Cerebellar cortex (tissue), 1 donor: ENCODE measurements at places on chromosomes 1 and 21.

- no peak for DNase-seq
Measured at GRCh38 chr1:202275061-202275770, 66.5 kb downstream of the UBE2T start.

DNA sequence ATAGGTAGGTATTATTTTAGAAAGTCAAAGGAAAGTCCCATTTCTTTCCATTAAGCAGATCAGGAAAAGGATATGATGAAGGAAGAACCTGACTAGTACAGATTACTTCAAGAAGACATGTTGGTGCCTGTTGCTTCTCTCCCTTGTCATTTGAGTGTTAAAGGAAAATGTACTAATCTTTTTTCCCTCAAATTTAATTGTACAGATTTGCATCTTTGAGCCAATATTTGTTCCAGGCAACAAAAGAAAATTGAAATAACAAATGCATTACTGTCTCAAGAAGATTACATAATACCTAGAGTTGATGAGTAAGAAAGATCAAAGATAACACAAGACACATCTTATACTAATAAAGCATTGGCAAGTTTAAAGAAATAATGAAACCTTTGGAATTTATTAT is 566.9 kb upstream of the ZP4 start:
- no peak for DNase-seq

- no peak for DNase-seq
Measured at GRCh38 chr1:20166051-20166450, 19.8 kb upstream of the UBXN10 start.

DNA sequence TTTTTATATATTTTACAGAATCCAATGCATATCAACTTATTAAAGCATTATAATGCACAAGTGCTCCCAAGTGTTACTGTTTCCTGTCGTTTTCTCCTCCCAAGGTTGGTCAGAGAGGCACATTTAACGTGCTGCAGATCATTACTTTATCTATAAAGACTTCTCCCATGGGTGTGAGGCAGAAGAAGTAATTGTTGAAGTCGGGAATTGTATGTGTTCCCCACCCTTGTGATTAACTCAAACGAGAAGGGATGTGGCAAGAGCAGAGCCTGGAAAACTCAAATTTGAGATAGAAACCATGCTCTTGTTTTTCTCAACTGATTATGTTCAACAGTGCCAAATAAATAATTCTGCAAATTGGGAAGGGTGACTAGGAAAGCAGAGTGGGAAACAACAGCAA is 412.5 kb upstream of the ADAMTS5 start:
- DNase-seq = no peak

- DNase-seq = no peak
Measured at GRCh38 chr1:2810899-2811532, 9.5 kb upstream of the TTC34 start.

DNA sequence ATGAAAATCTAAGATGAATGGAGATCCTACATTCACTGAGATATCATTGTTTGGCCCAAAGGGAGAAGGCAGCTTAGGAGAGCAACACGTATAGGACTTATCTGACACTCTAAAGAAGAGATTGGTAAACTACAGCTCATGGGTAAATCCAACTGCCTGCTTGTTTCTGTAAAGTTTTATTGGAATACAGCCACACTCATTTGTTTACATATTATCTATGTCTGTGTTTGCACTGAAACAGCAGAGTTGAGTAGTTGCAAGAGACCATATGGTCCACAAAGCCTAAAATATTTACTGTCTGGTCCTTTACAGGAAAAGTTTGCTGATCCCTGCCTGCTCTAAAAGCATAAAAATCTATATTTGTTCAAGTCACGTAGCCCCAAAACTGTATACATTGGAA is 14.3 kb upstream of the LRRC53 start:
- DNase-seq = no peak

GRCh38 chr1:20787840-20788795 is 1.0 kb upstream of the HP1BP3 start:
- no peak for DNase-seq

DNA sequence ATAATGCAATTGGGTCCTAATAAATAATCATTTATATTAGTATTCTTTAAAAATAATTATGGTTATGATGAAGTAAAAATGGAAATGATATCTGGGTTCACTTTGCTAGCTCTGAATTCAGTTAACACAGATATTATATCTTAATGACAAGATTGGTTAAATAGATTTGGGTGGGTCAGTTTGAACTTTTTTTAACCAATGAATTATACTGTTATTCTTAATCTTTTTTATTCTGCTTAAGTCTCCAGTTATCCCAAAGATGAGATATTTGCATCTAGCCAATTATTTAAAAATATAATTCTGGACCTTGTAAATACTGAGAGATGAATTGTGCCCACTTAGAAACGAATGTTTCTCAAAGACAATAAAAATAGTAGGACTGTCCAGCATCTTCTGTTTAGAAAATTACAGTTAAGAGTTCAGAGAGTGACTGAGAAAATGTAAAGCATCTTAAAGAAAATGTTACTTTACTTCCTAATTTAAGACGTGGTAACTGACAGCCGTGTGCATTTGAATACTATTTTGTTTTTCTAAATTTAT is 345.2 kb downstream of the USP25 start:
- no peak for DNase-seq

GRCh38 chr1:59444520-59444919 is 147.6 kb downstream of the FGGY start:
- DNase-seq = no peak

DNA sequence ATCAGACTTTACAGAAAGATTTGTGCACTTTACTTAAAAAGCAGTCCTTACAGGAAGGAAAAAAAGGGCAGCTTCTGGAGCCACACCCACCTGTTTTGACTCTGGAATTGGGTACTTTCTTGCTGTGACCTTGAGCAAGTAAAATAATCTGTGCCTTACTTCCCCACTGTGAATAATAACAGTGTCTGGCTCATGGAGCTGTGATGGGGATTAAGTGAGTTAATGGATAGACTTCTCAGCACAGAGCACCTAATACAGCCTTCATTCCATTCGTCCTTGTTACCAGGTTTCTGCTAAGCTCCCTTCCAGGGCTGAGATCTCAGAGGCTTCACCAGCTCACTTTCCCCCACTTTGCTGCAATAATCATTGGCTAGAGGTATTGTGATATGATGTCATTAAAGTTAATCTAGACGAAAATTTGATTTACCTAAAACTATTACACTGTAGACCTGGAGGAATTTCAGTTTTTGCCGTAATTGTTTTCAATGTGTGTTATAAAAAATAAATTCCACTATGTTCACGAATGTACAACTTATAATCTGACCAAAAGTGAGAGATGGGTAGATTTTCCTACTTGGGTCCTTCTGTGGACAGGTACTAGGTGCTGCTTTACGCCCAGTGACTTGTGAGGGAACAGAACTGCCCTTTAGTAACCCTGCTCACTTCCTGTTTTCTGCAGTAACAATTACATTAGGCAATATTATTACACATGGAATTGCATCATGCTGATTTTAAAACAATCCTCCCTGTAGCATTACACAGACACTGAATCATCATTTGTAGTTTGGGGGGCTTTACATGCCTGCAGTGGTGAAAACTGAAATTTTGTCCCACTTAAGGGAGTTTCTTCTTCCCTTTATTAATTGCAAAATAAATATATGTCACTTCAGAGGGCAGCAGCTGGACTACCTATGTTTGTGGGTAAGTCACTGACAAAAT is 19.7 kb upstream of the ABCG1 start:
- no peak for DNase-seq

GRCh38 chr1:157302199-157302497 is 164.0 kb upstream of the ETV3 start:
- DNase-seq = no peak

- DNase-seq = peak; percentile 43
Measured at GRCh38 chr1:116374353-116375147, 1.5 kb downstream of the ATP1A1 start.

- DNase-seq = peak; percentile 84
Measured at GRCh38 chr1:39954870-39955546, at the start of gene MFSD2A. Gene MFSD2A, plus strand, starts transcription at chr1:39955145. Its CDS starts 148 bp downstream, at chr1:39955293.

GRCh38 chr1:59522925-59523505 is 226.1 kb downstream of the FGGY start:
- DNase-seq = no peak

GRCh38 chr1:229164348-229164747 is 106.6 kb upstream of the RAB4A start:
- DNase-seq = no peak

GRCh38 chr1:40661678-40662077 is 3.8 kb downstream of the RIMS3 start:
- DNase-seq = no peak

DNA sequence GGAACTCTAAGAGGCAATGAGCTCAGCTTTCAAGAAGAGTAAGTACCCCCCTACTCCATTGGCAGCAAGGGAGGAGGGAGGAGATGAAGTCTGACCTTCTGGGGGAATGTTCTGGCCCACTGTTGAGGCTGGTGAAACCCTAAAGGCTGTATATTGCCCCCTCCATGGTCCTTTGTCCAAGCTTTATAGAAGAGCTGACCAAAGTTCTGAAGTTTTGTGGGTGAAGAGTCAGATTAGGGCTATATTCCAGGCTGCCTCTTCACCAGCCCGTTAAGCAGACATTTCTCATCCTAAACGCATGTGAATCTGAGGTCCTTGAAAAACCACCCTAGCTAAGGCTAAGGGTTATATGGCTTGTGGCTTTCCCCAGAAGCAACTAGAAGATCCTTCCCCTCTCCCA is 1.4 kb downstream of the C1orf94 start:
- no peak for DNase-seq

- DNase-seq = peak; percentile 58
Measured at GRCh38 chr21:26011292-26011940, 159.2 kb downstream of the APP start.

- DNase-seq = no peak
Measured at GRCh38 chr1:95927061-95927460, 693.1 kb downstream of the RWDD3 start.

DNA sequence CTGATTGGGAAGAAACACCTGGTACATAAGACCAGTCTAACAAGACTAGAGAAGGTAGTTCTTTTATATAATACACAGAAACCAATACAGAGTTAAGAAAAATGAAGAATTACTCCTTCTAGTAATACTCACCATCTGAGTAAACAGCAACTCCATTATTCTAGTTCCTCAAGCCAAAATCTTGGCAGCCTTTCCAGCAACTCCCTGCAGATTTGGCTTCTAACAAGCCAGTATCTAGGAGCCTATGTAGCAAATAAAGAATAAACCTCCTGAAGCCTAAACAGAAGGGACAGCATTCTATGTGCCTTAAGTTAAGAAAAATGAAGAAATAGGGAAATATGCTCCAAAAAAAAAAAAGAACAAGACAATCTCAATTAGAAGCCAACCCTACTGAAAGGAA is 24.5 kb downstream of the ERO1B start:
- no peak for DNase-seq

- peak; percentile 87 for DNase-seq
Measured at GRCh38 chr1:14516974-14517840, 81.3 kb upstream of the KAZN start.

- peak; percentile 11 for DNase-seq
Measured at GRCh38 chr21:41611966-41612606, 104.1 kb upstream of the TMPRSS2 start.

DNA sequence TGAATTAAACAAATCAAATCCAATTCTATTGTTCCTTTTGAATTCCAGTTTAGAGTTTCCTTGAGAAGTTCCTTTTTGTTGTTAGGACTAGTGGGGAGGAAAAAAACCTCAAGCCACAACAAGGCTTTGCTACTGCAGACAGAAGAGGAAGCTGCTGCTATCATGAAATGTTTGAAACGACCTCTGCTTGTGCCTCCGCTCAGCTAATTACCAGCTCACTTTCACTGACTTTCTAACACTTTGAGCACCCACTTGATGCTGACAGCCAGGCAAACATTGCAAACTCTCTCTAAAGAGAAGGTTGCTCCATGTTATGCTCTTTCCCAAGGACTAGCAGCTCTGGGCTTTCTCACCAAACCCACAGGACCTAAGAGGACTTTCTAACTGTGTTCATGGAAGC is 203.9 kb upstream of the PROX1 start:
- no peak for DNase-seq

DNA sequence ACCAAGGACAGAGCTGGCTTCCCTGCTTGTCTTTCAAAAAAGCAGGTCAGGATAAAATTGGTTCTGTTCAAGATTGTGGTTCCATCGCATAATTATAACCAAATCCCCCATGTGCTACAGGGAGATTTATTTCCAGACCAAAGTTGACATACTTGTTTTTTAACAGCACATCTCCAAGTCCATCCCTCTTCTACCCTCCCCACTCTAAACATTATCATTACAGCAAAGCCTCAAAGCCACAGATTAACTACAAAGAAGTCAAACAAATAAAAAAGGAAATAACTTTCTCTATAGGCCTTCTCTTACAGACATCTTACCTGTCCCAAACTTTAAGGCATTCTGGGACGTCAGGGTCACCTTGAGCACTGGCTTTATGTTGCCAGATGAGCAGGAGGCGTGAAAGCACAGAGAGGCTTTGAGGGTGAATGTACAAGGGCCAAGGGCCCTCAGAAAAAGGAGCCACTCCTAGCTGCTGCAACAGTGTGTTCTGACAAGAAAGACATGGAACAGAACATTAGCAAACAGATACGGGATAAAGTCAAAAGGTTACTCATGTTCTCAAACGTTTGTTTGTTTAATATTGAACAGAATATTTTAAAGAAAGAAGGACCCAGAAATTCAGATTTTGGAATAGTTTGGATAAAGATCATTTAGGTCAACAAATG is 31.2 kb downstream of the UBR4 start:
- no peak for DNase-seq

GRCh38 chr21:45523411-45524101 is 18.7 kb downstream of the SLC19A1 start:
- no peak for DNase-seq

DNA sequence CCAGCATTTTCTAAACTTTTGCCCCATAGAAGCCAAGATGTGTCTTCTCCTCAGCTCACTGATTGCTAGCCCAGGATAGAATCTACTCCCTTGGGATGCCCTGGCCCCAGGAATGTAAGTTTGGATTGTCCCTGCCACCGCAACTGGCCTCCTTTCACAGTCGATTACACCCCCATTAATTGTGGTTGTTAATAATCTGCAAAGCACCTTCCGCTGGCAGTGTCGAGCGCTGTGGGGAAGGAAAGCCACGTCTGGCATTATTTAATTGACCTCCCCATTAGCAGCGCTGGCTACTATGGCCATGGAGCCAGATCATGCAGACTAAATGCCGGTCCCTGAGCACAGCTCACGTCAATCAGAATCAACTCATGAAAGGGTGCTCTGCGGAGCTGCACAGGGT is 597.3 kb upstream of the PLXNA2 start:
- no peak for DNase-seq

DNA sequence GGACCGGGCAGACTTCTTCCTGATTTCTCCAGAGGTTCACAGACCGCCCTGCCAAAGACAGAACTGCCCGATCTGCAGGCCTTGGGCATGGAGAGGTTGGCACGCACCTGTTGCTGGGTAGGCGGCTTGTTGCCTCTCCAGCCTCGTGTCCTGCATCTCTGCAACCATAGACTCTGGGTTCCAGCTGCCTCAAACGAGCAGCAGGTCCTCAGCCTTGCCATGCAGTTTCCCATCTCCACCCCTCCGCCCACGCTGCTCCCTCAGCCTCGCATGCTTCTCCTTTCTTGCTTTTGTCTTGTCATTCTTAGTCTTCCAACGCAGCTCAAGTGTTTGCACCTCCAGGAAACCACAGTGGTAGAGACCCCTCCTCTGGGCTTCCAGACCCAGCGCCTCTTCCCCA is 126.2 kb downstream of the LACTBL1 start:
- no peak for DNase-seq
